Spinal cord (tissue), 10 donors: ENCODE measurements at places on chromosomes 7 and 10.

GRCh38 chr10:24385776-24386175, 176.8 kb downstream of the KIAA1217 start:
- H3K27ac ChIP-seq, result no peak overlapping the region
- no peaks in the 10 kb centered on the region for H3K36me3 ChIP-seq
- peaks cover 10% of the 10 kb centered on the region for H3K4me1 ChIP-seq
- H3K4me3 ChIP-seq, result no peak overlapping the region

DNA sequence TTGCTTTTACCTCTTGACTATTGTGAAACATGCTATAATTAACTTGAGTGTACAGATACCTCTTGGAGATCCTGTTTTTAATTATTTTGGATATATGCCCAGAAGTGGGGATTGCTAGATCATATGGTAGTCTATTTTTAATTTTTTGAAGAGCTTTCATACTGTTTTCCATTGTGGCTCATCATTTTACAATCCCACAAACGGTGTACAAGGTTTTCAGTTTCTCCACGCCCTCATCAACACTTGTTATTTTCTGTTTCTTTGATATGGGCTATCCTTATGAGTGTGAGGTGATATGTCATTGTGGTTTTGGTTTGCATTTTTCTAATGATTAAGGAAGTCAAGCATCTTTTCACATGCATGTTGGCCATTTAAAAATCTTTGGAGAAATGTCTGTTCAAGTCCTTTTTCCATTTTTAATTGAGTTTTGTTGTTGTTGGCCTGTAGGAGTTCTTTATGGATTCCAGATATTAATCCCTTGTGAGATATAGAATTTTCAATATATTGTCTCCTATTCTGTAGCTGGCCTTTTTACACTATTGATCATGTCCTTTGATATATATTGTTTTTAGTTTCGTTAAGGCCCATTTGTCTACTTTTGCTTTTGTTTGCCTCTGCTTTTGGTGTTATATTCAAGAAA, 7.5 kb downstream of the AGK start:
- H3K4me1 ChIP-seq, result peaks cover 4% of the 10 kb centered on the region
- no peak overlapping the region for H3K4me3 ChIP-seq
- no peak overlapping the region for H3K27ac ChIP-seq
- DNase-seq, result no peak
- no peaks in the 10 kb centered on the region for H3K27me3 ChIP-seq

- DNase-seq, result no peak
- peaks cover 7% of the 10 kb centered on the region for H3K4me1 ChIP-seq
- H3K36me3 ChIP-seq, result no peaks in the 10 kb centered on the region
These were observed 62.4 kb downstream of the CTTNBP2 start for GRCh38 chr7:117810642-117811512.

DNA sequence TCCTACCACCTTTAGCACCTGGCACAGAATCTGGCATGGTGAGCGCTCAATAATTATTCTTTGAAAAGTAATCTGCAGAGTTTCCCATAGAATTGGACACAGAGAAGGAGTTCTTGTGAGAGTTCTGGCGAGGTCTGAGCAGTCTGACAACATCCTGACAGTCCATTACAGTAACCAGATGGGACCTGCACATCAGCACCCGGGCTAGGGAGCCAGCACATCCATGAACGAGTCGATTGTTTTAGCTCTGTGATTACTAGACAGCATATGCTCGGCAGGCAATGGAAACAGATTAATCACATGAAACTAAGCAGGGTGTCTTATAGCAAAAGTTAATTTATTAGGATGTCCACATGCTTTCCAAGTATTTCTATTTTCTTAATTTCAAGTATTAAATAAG, 96.7 kb downstream of the SEMA3D start:
- no peaks in the 10 kb centered on the region for H3K36me3 ChIP-seq
- no peak overlapping the region for H3K27ac ChIP-seq
- peak; percentile 17 for DNase-seq
- H3K27me3 ChIP-seq, result no peaks in the 10 kb centered on the region
- peaks cover 2% of the 10 kb centered on the region for H3K4me1 ChIP-seq
- no peak overlapping the region for H3K4me3 ChIP-seq

DNA sequence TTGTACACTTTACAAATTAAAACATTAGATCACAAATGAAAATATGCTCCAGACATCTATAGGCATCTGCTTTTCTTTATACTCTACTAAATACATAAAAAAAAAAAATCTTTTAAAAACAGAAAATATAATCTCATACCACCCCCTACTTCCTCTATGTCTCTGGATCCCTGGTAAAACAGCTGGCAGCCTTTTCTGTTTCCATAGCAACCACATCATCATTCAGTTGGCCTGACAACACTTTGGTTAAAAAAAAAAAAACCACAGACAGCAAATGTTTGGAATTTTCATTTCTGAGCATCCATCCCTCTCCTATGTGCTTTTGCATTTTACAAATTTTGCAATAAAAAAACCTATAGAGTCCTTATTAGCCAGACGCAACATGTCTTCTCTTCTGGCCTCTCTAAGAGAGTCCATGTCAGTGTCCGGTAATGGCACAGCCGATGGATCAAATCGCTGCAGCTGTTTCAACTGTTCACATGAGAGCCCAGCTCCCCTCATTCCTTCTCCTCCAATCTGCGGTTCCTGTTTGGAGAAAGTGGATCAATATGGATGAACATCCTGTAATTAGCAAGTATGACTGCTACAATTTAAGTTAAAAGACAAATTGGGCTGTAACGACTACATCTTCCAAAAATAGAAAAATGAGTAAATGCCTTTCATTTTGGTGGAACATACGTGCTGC, 105.6 kb downstream of the NSUN6 start:
- no peaks in the 10 kb centered on the region for H3K27me3 ChIP-seq
- H3K4me3 ChIP-seq, result no peak overlapping the region
- DNase-seq, result peak; percentile 91
- no peaks in the 10 kb centered on the region for H3K4me1 ChIP-seq
- no peak overlapping the region for H3K27ac ChIP-seq

DNA sequence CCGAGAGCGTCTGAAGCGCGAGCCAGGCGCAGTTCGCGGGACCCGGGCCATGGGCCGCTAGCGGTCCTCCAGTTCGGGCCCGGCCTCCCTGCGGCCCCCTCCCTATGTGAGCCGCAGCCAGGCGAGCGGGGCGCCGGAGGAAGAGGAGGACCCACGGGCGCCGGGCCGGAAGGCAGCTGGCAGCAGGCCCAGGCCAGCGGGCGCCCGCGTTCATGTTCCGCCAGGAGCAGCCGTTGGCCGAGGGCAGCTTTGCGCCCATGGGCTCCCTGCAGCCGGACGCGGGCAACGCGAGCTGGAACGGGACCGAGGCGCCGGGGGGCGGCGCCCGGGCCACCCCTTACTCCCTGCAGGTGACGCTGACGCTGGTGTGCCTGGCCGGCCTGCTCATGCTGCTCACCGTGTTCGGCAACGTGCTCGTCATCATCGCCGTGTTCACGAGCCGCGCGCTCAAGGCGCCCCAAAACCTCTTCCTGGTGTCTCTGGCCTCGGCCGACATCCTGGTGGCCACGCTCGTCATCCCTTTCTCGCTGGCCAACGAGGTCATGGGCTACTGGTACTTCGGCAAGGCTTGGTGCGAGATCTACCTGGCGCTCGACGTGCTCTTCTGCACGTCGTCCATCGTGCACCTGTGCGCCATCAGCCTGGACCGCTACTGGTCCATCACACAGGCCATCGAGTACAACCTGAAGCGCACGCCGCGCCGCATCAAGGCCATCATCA, 1.1 kb downstream of the ADRA2A start:
- H3K36me3 ChIP-seq, result peaks cover 5% of the 10 kb centered on the region
- peaks cover 44% of the 10 kb centered on the region for H3K27me3 ChIP-seq
- DNase-seq, result no peak
- H3K27ac ChIP-seq, result no peak overlapping the region
- H3K4me3 ChIP-seq, result peak overlapping the region; percentile 57
- peaks cover 42% of the 10 kb centered on the region for H3K4me1 ChIP-seq

- DNase-seq, result no peak
- no peaks in the 10 kb centered on the region for H3K36me3 ChIP-seq
- H3K4me1 ChIP-seq, result no peaks in the 10 kb centered on the region
- no peaks in the 10 kb centered on the region for H3K27me3 ChIP-seq
- H3K27ac ChIP-seq, result no peak overlapping the region
These were observed 81.2 kb downstream of the CREB5 start for GRCh38 chr7:28493477-28493876.

DNA sequence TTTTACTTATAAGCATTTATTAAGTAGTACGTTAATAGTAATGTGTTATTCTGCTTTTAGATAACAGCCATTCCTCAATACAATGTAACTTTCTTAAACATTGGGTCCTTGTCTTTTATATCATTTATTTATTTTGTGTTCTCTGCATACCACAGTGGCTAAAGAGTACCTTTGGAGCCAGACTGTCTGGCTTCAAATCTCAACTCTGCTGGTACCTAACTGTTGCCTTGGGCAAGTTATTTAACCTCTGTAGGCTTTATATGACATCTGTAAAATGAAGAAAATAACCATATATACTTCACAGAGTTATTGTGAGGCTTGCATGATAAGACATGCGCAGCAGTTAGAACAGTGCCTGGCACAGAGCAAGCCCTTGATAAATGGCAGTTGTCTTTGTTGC, 397.6 kb downstream of the MDFIC start:
- no peak overlapping the region for H3K4me3 ChIP-seq
- H3K27me3 ChIP-seq, result no peaks in the 10 kb centered on the region
- DNase-seq, result no peak

DNA sequence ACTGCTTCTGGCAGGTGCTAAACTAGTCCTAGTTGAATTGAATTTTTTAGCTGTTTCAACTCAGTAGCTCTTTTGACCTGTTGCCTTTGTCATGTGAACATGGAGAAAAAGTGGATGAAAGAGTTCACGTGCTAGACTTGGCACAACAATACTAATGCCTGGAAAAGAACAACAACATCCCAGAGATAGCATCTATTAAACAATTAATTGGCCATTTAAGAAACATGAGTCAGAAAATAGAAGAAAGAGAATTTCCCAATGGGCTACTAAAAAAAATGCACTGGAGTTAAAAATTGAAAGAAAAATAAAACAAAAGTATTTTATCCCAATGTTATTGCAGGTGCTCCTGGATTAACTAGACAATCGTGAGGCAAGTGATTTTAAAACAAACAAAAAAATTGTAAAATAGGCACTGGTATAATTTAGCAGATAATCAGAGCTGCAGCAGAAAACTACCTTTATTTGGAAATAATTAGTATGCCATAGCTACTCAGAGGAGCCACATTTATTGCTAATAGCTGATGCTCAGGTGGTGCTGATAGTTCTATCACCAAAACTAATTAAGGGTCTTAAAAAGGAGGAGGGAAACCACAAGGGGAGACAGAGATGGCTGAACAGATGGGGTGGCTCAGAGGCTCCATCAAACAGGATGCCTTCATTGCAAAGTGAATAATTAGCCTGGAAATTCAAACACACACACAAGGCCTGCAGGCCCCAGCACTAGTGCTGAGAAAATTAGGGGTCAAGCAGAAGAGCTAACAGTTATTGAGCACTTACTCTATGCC, 17.6 kb downstream of the CCDC71L start:
- no peaks in the 10 kb centered on the region for H3K4me1 ChIP-seq
- H3K4me3 ChIP-seq, result no peak overlapping the region
- H3K36me3 ChIP-seq, result no peaks in the 10 kb centered on the region
- no peak overlapping the region for H3K27ac ChIP-seq
- peak; percentile 86 for DNase-seq

- no peaks in the 10 kb centered on the region for H3K4me1 ChIP-seq
- no peak for DNase-seq
- no peak overlapping the region for H3K27ac ChIP-seq
- H3K4me3 ChIP-seq, result no peak overlapping the region
- H3K27me3 ChIP-seq, result no peaks in the 10 kb centered on the region
These were observed 94.9 kb upstream of the KCNIP2 start for GRCh38 chr10:101938305-101939007.

- no peak overlapping the region for H3K4me3 ChIP-seq
- H3K36me3 ChIP-seq, result no peaks in the 10 kb centered on the region
- no peaks in the 10 kb centered on the region for H3K4me1 ChIP-seq
- H3K27me3 ChIP-seq, result no peaks in the 10 kb centered on the region
- DNase-seq, result no peak
- H3K27ac ChIP-seq, result no peak overlapping the region
These were observed 177.7 kb downstream of the GNAT3 start for GRCh38 chr7:80334196-80334595.

DNA sequence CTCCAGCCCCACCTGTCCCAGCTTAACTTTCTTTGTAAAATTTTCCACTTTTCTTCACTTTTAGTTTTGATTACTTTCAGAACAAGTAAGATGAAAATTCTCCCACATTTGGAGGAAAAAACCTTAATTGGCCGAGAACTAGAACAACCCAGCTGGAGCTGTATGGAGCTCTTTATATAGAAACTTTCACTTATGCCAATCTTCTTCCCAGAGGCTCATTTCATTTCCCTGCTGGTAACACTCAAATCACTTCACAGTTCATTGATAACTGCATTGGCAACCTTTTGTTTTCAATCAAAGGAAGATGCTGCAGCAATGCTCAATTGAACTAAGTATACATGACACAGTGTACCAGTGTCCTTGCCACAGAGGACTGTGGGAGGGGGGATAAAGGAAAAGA, 176.2 kb upstream of the NOBOX start:
- no peaks in the 10 kb centered on the region for H3K36me3 ChIP-seq
- no peak for DNase-seq
- no peak overlapping the region for H3K4me3 ChIP-seq
- no peaks in the 10 kb centered on the region for H3K27me3 ChIP-seq
- H3K4me1 ChIP-seq, result no peaks in the 10 kb centered on the region
- no peak overlapping the region for H3K27ac ChIP-seq

DNA sequence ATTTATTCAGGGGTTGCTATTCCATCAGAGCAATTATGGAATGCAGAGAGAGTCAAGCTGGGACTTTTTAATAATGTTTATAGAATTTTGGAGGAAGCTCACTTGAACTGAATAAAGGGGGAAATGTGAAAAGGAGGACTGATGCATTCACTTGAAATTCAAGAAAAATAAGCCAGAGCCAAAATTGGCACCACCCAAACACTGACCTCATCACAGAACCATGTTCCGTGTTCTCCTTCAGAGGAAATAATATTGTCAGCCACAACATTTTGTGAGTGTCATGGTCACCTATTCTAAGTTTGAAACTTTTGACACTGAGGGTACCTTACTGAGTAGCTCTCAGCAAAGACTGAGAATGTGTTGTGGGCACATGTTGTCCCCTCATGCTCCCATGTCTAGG, 207.0 kb downstream of the ANK3 start:
- no peak overlapping the region for H3K4me3 ChIP-seq
- H3K36me3 ChIP-seq, result no peaks in the 10 kb centered on the region
- no peak overlapping the region for H3K27ac ChIP-seq
- no peaks in the 10 kb centered on the region for H3K27me3 ChIP-seq

DNA sequence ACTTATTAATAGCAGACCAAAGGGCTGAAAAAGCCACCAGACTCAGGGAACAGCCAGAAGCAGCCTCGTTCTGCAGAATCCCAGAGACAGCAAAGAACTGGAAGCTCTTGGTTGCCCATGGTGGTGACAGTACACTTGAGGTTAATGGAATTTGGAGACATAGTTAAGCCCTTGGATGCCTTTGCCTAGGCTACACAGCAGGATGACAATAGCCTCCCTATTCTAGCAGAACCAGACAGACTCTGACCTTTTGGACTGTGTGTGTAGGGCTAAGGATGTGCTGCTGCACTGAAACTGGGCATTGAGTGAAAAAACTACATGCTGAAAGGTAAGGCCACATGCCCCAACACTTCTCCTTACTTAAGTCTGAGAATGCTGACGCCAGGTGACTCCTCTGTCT, 22.7 kb downstream of the OTUD1 start:
- H3K27ac ChIP-seq, result no peak overlapping the region
- DNase-seq, result no peak
- no peak overlapping the region for H3K4me3 ChIP-seq
- no peaks in the 10 kb centered on the region for H3K27me3 ChIP-seq
